ENCODE measurements at places on chromosomes 3 and 15.

DNA sequence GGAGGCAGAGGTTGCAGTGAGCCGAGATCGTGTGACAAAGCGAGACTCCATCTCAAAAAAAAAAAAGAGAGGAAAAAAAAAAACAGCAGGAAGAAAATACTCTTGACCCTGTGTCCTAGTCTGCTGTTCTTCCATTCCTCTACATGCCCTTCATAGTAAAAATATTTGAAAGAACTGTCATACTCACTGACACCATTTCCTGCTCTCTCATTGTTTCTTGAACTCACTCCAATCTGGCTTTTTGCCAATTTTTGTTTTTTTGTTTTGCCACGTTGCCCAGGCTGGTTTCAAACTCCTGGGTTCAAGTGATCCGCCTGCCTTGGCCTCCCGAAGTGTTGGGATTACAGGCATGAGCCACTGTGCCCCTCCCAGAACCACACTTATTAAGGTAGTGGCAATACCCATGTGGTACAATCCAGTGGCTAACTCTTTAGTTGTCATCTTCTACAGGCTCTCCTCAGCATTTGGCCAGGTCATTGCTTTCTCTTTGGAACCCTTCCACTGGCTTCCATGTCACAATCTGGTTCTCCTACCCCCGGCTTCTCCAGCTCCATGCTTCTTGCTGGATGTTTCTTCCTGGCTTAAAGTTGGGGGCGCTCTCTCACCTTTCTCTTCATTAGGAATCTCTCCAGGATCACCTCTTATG, 238.2 kb upstream of the C2CD4B start:
- no peak for DNase-seq

DNA sequence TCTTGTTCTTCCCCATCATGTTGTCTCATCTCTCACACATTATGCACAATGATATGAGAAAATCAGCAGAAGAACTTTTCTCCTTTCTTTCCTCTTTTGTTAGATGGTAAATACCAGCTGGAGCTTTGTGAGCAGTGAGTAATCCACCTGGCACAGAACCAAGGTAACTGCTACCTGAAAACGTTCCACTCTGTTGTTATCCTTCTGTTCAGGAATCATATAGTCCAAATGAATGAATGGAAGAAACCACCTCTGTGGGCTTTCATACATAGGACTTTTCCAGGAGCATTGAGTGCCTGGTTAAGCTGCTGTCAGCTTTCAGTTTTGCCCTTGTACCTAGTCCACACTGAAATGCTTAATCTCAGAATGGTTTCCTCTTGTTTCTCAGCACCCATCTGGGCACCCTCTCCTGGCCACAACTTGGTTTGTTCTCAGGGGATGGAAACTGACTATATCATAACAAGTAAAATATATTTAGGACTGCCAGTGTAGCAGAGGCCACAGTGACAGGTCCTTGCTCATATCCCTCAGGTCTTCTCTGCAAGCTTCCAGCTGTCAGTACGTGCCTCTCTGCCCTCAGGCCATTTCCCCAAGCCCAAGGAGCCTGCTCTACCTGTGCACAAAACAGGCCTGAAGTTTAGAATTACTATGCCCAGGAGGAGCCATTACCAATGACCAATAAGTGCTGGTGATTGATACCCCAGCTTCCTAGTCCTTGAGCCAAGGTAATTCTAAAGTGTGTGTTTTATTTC, 23.5 kb upstream of the SLC4A7 start:
- DNase-seq: no peak

- no peak for DNase-seq
Measured at GRCh38 chr15:79924379-79924778, 27.6 kb upstream of the MTHFS start.

- DNase-seq: no peak
Measured at GRCh38 chr3:88824666-88825564, 282.5 kb upstream of the EPHA3 start.

DNA sequence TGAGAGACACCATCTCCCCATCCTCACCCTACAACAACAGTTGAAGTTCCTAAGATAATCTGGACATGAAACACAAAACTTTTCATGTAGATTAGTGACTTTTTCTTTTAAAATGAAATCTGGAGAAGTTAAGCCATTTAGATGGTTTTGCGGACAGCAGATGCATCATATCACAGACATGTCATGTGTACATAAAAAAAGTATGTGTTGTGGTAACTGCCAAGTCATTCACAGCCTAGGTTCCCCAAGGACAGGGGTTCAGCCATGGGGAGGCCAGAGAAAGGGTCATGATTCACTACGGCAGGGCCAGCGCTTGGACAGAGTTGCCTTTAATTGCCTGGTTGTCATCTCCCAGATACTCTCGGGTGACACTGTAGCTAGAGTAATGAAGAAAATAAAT, 163.2 kb downstream of the PDZRN3 start:
- DNase-seq: no peak

GRCh38 chr15:29345549-29346525, 76.2 kb upstream of the NSMCE3 start:
- no peak for DNase-seq

- DNase-seq: no peak
Measured at GRCh38 chr15:48962662-48963523, 826 bp downstream of the SHC4 start.

GRCh38 chr3:113243846-113244245, 32.5 kb downstream of the BOC start:
- no peak for DNase-seq

- no peak for DNase-seq
Measured at GRCh38 chr3:39907981-39908380, 98.6 kb downstream of the MYRIP start.

DNA sequence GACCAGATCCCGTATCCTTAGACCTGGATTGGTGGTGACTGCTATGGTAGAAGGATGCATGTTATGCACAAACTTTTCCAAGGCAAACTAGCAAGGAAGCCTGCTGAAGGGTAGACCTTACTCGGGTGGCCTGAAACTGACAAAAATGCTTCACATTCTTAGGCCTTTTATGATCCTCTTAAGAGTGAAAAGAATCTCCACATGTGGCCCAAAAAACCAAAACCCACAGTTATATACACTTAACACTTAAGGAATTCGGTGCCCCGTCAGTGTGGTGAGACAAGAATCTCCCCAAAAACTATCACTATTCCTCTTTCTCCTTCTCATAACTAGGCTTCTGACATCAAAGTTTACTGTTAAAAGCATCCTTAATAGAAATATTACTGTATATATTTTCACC, 130.1 kb upstream of the SOX2 start:
- no peak for DNase-seq

- DNase-seq: no peak
Measured at GRCh38 chr15:31447931-31448634, 121.4 kb downstream of the KLF13 start.

DNA sequence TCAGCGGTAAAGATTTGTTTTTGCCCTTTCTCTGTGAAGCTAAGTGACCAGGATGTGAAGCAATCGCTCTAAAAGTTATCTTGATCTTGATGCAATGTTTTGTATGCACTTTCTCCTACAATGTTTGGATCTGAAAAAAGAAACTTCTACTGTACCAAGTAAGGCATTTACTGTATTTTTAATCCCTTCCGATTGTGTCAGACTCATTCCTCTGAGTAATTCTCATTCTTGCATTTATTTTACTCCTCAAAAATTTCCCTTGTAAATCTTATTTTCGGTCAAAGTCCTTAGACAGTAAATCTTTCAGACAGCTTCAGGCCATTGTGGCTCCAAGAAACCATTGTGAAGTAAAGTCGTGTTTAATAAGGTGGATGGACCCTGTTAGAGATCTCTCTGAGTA, 141.9 kb downstream of the TP63 start:
- DNase-seq: no peak

DNA sequence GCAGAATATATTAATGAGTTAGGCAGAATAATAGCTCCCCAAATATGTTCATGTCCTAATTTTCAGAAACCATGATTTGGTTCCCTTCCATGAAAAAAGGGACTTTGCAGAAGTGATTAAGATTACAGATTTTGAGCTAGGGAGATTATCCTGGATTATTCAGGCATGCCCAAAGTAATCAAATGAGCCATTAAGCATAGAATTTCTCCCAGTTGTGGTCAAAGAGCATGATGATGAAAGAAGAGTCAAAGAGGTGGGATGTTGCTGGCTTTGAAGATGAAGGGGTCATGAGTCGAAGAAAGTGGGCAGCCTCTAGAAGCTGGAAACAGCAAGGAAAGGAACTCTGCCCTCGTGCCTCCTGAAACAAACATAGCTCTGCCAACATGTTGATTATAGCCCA, 254.2 kb upstream of the CDIN1 start:
- DNase-seq: no peak

GRCh38 chr3:113712129-113712528, 15.7 kb upstream of the USF3 start:
- no peak for DNase-seq

DNA sequence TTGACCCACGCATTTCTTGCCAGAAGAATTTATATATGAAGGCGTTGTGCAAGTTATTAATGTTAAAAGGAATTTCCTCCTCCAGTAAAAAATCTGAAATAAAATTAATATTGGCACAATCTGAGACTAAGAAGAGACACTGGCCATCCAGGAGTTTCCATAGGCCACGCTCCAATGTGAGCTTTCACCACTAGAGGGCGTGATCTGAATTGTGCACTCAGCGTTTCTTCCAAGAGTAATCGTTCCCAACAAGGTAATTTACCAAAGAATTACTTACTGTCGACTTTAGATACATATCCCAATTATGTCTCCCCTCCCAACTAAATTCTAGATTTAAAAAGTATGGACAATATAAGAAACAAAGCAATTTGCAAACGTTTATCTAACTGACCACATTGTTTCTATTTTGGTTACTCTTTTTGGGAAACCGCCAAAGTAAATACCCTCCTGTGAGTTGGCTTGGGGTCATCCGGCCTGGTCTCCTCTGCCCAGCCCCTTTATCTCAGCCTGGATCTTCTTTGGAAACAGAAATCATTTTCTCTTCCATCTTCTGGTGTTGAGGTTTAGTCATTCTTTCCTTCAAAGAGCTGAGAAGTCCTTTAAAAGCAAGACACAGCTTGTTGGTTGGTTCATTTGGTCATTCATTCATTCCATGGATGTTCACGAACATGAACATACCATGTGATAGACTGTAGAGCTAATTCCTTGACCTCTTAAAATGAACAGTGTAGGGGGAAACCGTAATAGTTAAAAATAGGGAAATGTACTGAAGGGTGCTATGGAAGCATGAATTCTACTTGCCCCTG, 26.2 kb downstream of the POLR2M start:
- peak; percentile 42 for DNase-seq

DNA sequence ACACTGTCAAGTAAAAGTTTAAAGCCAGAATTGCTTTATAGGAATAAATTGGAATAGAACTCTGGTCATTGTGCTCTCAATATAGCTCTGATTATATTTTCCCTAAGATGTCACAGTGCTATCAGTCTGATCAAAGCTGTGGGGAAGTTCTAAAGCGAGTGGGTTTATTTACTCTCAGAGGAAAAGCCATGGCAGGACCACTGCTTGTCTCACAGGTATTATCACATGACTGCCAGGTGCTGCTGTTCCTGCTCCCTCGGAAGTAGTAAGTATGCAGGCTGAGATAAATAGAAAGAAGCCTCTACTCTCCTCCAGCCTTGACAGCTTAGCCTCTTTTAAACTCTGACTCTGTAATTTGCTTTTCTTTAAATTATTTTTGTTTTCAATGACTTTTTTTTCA, 49.1 kb upstream of the UTS2B start:
- no peak for DNase-seq

DNA sequence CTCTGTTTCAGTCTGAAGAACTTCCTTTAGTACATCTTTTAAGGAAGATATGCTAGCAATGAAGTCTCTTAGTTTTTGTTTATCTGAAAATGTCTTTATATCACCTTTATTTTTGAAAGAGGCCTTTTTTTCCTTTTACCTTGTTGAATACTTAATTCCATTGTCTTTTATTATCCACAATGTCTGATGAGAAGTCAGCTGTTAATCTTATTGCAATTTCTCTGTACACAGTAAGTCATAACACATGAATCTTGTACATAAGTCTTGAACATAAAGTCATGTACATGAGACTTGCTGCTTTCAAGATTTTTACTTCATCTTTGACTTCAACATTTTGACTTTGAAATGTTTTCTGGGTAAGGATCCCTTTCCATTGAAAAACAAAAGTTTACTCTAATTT, 424.3 kb upstream of the ATP10A start:
- no peak for DNase-seq

DNA sequence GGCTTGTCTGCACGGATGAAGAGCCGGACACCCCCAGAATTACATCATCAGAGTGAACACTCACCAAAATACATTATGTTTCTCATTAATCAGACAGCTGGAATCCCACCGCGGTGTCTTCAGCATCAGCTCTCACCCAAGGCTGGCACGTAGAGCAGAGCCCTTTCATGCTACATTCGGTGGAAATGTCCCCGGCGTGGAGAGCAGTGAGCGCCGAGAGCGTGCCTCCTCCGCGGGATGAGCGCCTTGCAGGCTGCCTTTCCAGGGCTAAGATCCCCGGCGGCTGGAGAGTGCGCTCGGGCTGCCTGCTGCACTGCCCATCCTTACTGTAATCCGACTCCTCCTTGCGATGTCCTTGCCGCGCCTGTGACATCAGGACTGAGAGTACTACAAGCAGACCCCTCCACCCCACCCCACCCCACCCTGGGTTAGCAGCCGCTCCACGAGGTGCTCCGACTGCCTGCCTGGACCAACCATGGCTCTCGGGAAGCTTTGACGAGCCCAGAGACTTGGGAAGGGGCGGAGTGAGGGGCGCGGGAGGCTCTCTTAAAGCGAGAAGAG, at the start of gene ZNF385D:
Gene ZNF385D, minus strand, starts transcription at position 380 of the 561 bp plus-strand sequence. Its CDS starts 294 bp downstream, at position 86.
- DNase-seq: no peak

DNA sequence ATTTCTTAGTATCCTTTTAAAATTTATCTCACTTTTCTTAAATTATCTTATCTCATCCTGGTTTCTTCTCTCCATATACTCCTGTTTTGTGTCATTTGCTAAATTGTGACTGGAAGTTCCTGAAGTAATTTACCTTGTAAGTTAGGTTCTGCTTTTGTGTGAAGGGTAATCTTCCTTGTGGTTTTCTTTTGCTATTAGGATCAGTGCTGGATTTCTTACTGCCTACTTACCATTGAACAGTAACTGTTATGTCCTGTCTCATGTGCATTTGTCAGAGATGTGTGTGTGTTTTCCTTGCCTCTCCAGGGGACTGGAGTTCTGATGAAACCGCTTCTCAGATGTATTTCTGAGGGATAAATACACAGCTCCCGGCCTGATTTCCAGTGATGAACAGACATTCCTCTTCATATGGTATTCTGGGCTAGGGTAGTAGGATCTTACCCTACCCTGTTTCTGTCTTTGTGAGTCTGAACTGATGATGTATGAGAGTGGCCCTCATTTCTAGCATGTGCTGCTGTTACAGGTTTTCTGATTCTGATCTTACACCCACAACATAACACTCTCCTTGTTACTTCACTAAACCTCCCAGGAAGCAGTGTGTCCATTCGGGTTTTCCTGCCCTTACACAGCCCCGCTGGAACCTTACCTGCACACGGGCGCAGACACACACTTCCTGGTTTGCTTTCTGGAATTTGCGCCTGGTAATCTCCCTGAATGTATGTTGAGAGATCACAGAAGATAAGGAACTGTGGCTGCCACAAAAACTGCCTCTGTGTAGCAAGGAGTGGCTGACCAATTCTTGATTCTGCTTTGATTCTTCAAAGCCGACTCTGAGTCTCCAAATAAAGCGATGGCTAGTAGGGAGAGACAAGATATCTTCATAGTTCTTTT, 14.7 kb downstream of the PAK2 start:
- DNase-seq: no peak

- no peak for DNase-seq
Measured at GRCh38 chr3:108008931-108009639, 81.7 kb downstream of the CD47 start.

Measured in activated T-cell treated with anti-CD3 and anti-CD28 coated beads for 24 hours (primary cell).